G401 (cell line): ENCODE measurements at places on chromosomes 11 and 22. TPM values are rescaled to one million over a fixed set of nuclear protein-coding genes. Genes with fewer than 3 reads are reported as not detected.

SCGB1D2 gene
- total RNA-seq: not detected in 2 replicates

DNA sequence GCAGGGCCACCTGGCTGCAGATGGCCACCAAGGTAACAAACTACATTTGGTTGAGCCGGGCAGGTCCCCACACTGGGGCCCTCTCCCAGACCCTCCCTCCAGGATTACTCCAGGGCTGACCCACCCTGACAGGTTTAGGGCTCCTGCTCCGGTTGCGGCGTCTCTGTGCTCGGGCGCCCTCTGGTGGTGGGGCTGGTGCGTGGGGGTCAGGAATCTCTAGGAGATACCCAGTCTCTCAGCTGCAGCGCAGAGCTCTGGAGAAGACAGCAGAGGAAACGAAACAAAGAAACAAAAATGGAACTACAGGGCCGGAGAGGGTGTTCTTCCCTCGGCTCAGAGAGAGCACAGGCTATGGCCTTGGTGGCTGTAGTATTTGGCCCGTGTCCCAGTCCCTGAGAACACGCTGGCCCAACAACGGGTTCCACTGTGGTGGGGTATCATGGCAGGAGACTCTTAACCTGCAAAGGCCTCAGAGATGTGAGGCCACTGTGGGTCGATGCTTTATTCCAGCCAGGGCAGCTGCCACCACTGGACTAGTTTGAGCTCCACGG lies 2.4 kb downstream of the C11orf96 start:
- DNase-seq: no peak

TRPC6 gene
- 0.07 TPM in 1 of 2 replicates, not detected in the other for total RNA-seq

- DNase-seq: no peak
Measured at GRCh38 chr11:67584881-67585873, 1.6 kb downstream of the GSTP1 start.

DNA sequence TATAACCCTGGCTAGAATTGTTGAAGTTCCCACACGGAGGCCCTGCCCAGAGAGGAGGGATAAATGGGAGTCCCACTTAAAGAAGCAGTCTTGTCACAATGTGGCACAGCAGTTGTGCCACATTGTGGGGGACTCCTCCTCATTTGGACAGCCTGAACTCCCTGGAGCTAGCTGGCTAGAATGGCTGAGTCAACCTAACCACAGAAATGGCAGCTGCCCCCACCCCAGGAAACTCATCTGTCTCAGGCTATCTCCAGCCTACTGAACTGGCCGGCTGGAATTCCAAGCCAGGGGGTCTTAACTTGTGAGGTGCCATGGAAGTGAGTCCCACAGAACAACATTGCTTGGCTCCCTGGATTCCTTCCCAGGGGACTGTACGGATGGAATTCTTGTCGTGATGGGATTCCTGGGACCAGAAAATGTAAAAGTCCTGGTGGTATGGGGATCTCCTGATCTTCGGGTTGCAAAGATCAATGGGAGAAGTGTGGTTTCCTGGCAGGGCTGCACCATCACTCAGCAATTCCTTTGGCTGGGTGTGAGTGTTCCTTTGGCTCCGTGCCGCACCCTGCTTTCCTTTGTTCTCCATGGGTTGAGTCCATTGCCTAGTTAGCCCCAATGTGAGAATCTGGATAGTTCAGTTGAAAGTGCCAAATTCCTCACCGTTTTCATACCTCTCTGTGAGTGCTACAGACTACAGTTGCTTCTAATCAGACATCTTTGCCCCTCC lies 791.2 kb upstream of the FAT3 start:
- DNase-seq: no peak

DNA sequence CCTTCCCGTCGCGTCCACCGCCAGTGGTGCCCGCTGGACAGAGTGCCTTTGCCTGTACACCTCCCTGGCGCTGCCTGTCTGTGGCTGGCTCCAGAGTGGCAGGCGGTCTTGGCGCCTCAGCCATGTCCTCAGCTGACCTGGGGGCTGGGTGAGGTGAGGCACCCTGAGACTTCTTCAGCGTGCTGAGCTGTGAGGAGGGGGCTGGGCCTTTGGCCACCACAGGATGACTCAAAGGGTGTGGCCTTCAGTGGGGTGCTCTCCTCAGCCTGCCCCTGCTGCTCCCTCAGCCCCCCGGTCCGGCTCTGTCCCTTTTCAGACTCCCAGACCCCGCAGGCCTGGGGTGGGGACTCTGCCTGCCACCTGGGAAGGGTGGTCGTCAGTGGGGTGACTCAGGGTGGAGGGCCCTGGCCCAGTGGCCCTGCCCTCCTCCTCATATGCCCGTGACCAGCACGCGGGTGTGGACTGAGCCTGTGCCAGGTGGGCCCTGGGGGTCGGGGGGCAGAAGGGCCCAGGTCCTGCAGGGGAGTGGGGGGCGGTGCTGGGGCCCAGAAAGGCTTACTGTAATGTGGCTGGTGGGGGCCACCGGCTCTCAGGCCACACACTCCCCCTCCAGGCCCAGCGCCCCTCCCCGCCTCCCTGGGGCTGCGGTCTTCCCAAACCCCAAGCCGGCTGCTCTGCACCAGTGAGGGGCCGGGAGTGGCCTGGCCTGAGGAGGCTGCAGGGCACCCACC lies 15.9 kb downstream of the CRELD2 start:
- no peak for DNase-seq

DNA sequence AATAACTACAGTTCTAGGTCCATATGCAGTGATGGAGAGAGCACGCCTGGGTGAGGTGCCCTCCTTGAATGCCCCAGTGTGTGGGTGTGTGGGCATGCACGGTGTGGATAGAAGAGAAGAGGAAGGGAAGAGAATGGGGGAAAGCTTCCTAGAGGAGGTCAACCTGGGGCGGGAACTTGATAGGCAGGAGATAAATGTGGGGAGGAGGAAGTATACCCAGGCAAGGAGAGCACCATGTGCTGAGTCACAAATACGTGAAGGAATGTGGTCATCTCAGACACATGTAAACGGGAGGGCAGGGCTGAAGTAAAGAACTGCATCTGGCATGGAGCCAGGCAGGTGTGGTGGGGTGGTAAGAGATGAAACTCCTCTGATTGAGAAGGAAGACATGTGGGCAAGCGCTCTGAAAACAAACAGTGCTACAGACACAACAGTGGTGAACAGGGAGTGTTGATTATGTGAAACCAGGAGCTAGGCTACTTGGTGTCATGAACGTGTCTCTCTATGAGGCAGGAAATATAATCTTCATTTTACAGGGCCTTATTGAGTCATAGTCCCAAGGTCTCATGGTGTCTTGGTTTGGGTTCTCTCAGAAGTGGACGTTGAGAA lies 61.5 kb upstream of the EED start:
- no peak for DNase-seq

DNA sequence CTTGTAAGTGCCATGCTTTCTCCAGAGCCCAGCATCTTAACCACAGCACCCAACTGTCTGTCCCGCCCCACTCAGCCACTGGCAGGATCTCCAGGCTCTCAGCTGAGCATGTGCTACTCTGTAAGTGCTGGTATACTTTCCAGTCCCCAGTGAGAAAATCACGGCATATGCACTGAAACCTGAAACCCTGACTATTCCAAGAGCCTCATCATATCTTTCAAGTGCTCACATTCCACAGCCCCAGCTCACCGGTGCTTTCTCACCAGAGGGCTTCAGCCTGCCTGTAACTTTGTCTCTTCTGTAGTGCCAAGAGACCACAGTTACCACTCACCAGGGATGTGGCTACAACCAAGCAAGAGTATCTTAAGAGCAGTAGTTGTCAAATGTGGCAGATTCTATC lies 24.4 kb upstream of the PAMR1 start:
- no peak for DNase-seq

ZNF215 gene
- total RNA-seq: 10.9 and 13.2 TPM in 2 replicates

C11orf87 gene
- total RNA-seq: not detected in 2 replicates

CD3E gene
- not detected in 2 replicates for total RNA-seq

- DNase-seq: no peak
Measured at GRCh38 chr11:66956689-66957290, 1.4 kb downstream of the PC start.

VPREB1 gene
- not detected in 2 replicates for total RNA-seq

DEFB108B gene
- total RNA-seq: not detected in 2 replicates

GRCh38 chr11:60265373-60266214 lies 14.9 kb upstream of the MS4A4A start:
- DNase-seq: peak; percentile 46

DNA sequence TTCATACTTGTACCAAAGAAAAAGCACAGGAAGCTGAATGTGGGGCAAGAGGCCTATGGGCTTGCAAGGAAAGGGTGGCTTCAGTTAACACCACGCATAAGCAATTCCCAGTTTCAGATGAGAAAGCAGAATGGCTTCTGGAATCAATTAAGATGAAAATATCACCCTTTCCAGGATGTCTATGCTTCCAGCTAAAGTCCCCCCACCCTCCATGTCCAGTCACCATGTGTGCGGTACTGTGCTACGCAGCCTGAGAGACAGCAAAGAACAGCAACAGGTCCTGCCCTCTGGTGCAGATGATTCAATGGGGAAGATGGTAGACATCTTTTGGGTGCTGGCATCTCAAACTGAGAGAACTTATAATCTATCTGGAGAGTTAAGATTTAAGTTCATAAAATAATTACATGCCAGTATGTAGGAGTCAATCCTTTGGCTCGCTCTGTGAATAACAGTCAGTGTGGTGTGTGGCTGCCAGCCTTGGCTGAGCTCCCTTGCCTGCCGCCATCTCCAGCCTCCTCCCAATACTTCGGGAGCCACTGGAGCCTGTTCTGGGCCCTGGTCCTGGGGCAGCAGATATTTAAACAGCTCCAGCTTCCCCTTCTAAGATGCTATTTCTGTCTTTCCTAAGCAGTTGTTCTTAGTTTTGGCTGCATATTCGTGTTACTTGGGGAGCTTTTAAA lies 44.5 kb downstream of the ME3 start:
- DNase-seq: no peak

- DNase-seq: no peak
Measured at GRCh38 chr11:127895776-127896175, 691.6 kb downstream of the ETS1 start.

- DNase-seq: no peak
Measured at GRCh38 chr22:35538801-35539321, 1.8 kb upstream of the RASD2 start.

- no peak for DNase-seq
Measured at GRCh38 chr11:73249304-73249703, 22.8 kb upstream of the P2RY6 start.

- DNase-seq: no peak
Measured at GRCh38 chr11:116414357-116414880, 358.4 kb downstream of the BUD13 start.

GRCh38 chr11:108880510-108880909 lies 215.6 kb downstream of the DDX10 start:
- no peak for DNase-seq

GRCh38 chr11:68038718-68039525 lies at the start of gene TCIRG1:
Gene TCIRG1, plus strand, starts transcription at chr11:68039025. Its CDS starts 2,247 bp downstream, at chr11:68041272.
- DNase-seq: no peak

- no peak for DNase-seq
Measured at GRCh38 chr11:78783846-78784245, 209.2 kb upstream of the NARS2 start.

- DNase-seq: no peak
Measured at GRCh38 chr11:76684516-76684915, 14.0 kb upstream of the LRRC32 start.

KCNA4 gene
- not detected in 2 replicates for total RNA-seq

DNA sequence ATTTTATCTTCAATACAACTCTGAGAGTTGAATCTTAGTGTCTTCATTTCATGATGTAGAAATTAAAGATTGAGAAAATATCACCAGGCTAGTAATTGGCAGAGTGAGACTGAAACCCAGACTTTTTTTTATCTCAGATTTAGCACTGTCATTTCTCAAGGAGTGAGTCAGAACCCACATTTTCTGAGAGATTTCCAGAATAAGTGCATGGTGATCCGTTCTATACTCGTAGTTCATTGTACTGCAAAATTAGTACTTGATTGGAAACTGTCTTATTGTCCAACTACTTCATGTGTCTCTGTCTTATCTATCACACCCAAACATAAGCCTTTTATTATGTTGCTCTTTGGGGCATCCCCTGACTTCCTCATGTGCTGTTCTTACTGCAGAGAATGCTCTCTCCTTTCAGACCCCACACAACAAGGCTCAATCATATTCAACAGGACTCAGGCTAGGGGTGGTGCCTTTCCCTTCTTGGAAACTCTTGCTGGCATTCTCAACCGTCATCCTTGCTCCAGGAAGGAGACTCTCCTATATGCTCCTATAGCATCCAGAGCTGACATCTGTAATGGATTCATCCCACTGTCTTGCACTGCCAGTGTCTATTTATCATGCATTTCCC lies 76.7 kb upstream of the BLID start:
- DNase-seq: no peak
